ENCODE measurements at places on chromosomes 3 and 15.
A peak's percentile ranks its signal among the peaks of the same experiment; 100 is the strongest.

DNA sequence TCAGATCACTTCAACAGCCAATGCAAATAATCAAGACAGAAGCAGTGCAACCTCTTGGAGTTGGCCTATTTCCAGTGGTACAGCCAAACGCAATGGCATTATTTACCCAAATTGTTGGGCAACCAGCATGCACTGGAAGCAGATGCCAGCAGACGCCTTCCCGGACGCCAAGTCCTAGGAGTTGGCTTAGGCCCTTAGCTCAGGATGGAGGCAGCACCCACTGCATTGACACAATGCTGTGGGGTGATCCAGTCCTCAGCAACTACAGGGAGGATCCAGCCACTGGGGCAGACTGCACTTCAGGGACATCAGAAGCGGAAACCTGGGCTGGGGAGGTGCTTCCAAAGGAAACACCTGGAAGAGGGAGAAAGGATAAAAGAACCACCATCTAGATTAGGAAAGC, 290.4 kb downstream of the FAM43A start:
- DNase-seq, result no peak

- DNase-seq, result peak; percentile 51
Measured at GRCh38 chr3:108125153-108125543, 34.3 kb upstream of the CD47 start.

- DNase-seq, result no peak
Measured at GRCh38 chr3:186843039-186843432, 526 bp downstream of the ADIPOQ start.

DNA sequence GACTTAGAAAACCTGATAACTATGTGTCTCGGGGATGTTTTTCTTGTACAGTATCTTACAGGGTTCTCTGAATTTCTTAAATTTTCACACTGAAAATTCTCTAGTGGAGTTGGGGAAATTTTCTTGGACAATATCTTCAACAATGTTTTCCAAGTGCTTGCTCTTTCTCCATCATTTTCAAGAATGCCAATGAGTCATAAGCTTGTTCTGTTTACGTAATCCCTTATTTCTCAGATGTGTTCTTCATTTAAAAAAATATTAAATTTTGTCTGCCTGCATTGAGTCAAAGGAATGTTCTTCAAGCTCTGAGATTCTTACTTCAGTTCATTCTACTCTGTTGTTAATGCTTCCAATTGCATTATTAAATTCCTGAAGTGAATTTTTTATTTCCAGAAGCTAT, 21.9 kb upstream of the PLSCR2 start:
- no peak for DNase-seq

- no peak for DNase-seq
Measured at GRCh38 chr3:56229311-56229710, 239.0 kb downstream of the ERC2 start.

DNA sequence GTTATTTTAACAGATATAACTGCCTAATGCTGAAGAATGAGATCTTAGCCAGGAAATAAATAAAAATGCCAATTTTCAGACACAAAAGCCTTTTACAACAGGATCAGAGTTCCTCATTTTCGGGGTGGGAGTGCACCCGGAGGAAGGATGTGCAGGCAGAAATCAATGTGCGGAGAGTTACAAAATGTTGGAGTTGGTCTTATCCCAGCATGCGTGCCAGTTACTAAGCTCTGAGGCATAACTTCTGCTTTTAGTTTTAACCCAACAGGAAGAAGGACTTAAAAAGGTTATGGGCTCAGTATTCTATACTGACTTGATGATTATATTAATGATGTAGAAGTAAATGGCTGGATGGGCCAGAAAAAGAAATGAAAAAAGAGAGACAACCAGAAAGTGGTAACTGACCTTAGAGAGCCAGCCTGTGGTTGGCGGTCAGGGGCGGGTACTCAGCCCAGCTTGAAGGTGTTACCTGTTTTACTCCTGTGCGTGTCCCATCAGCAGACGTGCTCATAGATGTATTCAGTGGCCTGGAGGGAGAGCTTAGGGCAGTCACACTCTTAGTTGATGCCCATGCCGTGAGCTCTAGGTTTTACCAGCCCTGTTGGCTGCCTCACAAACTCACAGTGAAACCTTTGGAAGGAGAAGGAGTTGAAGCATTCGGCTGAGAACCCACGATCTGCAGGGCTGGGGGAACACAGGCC, 164.7 kb downstream of the SV2B start:
- DNase-seq, result no peak

GRCh38 chr3:188747489-188747888, 424.3 kb upstream of the TPRG1 start:
- no peak for DNase-seq

DNA sequence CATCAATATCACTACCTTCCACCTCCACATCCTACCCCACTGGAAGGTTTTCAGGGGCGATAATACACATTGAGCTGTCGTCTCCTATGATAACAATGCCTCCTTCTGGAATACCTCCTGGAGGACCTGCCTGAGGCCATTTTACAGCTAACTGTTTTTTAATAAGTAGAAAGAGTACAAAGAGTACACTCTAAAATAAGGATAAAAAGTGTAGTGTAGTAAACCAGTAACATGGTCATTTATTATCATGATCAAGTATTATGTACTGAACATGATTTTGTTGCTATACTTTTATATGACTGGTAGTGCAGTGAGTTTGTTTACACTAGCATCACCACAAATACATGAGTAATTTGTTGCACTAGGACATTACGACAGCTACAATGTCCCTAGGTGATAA, 46.6 kb upstream of the SSR3 start:
- no peak for DNase-seq

DNA sequence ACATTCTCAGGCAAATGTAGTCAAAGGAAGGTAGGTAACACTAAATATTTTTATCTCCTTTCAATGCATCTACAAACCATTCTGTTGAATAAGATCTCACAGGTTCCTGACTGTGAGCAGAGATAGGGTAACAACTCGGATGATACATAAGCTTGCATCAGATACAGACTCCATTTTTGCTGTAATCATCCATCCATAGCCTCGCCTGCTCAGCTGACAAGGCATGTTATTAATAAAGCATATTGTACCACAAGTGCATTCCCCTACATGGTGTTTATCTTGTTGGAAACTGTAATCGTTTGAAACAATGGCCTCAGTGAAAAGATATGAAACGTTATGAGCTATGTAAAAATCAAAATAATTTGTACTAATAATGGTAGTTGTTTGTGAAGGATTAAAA, 35.4 kb upstream of the TCF12 start:
- DNase-seq, result no peak

DNA sequence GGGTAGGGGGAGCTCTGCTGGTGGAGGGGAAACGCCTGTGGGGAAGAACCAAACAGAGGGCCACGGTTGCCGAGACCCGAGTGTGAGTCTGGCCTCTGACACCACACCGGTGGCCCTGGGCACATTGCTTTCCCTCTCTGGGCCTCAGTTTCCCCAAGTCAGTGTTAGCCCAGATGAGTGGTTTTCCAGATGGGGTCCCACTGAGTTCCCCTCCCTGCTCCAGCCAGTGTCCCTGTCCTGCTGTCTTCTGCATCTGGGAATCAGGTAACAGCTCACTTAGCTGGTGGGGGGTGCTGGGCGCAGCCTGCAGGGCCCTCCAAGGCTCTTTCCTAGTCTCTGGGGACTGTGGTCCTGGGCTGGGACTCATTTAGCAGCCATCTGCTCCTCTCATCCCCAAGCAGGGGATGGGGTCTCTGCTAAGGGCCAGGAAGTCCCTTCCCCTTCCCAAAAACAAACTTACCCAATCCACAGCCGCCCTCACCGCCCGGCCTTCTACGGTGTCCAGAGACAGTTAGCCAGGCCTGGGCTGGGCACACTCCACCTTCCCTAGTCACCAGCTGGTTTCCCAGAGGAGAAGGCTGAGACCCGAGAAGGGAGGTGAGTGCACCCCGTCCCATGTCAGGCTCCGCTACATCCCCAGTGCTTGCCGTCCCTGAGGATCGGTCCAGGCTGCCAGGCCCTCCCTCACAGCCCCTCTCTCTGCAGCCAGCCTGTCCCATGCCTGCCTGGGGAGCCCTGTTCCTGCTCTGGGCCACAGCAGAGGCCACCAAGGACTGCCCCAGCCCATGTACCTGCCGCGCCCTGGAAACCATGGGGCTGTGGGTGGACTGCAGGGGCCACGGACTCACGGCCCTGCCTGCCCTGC, 676 bp downstream of the GP9 start:
- DNase-seq, result no peak

DNA sequence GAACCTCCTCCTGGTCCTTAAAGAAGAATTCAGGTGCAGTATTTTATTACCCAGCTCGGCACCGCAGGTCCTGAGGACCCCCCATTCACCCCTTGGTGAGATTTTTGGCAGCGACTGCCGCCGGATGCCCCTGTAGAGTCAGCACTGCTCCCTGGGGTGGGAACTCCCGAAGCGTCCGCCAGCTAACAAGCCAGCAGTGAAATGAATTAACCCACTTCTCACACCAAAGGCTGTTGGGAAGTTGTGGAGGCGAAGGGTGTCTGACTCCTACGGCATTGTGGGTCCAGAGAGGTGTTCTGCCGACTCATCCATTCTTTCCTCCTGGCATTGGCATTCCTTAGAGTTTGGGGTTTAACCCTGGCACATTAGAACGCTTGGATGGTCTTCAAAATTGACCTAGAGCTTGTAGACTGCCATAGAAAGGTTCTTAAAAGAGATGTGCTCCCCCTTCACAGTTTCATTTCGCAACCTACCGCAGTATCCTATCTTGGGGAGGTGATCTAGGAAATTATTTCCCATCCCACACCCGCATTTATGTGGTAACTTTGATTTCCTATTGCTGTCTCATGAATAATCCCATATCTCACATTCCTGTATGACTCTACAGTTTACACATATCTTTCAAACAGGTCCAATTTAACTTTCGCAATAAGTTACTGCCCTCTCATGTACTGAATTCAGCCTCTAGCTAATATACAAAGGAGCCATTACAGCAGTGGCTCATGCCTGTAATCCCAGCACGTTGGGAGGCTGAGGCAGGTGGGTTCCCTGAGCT, 879 bp upstream of the EIF5A2 start:
- no peak for DNase-seq

- peak; percentile 33 for DNase-seq
Measured at GRCh38 chr3:58691997-58692396, 25.4 kb upstream of the FAM3D start.

DNA sequence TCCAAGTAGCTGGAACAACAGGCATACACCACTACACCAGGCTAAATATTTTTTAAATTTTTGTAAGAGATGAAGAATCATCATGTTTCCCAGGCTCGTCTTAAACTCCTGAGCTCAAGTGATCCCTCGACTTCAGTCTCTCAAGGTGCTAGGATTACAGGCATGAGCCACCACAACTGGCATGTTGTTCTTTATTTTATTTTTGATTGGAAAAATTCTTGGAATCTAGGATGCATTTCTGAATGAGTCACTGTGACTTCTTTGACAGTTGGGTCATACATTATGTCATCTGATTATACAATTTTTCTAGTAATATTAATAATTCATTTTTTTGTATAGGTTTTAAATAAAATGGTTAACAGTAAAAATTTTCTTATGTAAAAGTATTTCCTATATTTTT, 870.2 kb downstream of the SI start:
- DNase-seq, result no peak

DNA sequence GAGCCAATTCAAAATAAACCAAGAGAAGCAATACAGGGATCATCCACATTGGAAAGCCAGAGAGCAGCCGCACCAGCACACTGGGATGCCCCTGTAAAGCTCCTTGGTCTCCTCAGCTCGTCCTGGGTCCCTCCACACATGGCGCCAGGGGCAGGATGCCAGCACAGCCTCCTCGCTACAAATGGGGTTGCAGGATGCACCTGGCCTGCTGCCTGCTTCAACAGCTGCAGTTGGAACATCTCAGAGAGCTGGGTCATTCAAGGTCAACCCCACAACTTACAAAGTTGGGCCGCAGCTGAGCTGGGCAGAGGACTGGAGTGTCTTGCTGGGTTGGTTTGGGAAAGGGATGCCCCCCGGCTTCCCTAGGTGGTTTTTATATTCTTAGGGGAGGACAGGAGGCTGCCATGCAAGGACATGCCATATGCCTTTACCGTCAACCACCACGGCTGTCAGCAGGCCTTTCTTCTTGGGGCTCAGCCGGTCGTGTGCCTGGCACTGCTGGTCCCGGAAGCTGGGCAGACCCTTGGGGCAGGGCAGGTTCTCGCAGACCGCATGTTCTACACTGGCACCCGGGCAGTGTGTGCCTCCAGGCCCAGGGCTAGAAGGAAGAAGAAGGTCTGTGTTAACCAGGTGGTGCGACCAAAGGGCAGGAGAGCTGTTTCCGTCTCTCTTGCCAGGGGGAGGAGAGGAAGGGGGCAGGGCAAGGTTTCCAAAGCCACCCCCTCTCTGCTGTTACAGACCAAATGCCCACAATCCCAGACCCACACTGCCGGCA, 225.2 kb downstream of the ADAMTS17 start:
- peak; percentile 61 for DNase-seq

- no peak for DNase-seq
Measured at GRCh38 chr3:46261926-46262594, 19.8 kb downstream of the CCR3 start.

DNA sequence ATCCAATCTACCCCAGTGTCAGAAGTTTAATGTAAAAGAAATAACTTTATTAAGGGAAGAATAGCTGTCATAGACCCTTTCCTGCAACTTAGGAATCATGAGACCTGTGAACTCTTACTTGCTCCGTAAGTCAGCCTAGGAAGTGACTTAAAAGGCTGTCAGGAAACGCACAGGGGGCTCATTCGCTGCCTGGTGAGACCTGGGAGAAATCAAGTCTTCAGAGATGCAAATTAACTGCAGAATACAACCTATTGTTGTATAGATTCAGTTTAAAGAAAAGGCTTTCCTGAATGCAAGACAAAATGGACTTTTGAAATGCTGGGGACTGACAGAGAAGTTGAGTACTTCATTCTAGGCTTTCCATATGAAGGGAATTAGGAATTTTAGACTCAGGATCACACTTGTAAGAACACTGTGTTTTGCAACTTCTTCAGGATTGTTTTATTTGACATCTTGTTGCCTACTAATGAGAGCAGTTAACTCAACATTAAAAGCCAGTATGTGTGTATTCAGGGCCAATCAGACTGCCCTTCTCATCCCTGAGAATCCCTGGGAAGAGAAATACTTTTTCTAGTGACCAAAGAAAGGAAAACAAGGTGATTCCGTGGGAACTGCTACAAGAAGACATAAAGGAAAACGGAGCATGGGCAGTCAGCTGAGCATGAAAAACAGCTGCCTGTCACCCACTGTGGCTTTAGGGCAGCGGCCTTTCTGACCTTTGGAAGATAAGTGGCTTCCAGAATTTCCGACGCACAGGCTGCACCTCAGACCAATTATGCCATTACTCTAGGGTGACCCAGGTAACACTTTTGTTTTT, 18.5 kb upstream of the DPPA4 start:
- DNase-seq, result no peak

- DNase-seq, result peak; percentile 43
Measured at GRCh38 chr15:87597346-87598052, 659.0 kb downstream of the NTRK3 start.

- no peak for DNase-seq
Measured at GRCh38 chr3:140767566-140767965, 89.7 kb downstream of the TRIM42 start.

GRCh38 chr15:92494806-92495336, 101.2 kb downstream of the ST8SIA2 start:
- DNase-seq, result no peak
